NCI-H1092 treated with DMSO at 0.1 percent for 48 hours (cell line): ENCODE measurements at places on chromosomes 16 and 17.

- DNase-seq = no peak
Measured at GRCh38 chr16:86431540-86431939, 78.8 kb upstream of the FOXF1 start.

- DNase-seq = no peak
Measured at GRCh38 chr17:65479282-65479681, 82.2 kb downstream of the AXIN2 start.

- DNase-seq = no peak
Measured at GRCh38 chr17:82439194-82439828, 11.2 kb downstream of the CYBC1 start.

DNA sequence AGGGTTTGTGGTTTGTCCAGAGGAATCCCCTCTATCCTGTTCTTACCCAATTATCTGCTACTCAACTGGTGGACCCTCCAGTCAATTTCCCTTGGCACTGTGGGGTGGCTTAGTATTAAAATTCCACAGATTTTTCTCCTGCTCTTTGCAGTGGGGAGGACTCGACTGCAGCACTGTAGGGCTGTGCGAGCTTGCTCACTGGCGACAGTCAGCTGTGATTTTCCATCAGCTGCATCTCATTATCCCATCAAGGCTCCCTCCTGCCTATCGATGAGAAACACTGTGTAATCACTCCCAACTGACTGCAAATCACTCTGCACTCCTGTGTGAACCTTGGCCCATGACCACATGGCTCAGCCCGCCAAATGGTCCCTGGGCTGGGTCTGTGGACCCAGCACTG, 90.5 kb upstream of the MAF start:
- no peak for DNase-seq

DNA sequence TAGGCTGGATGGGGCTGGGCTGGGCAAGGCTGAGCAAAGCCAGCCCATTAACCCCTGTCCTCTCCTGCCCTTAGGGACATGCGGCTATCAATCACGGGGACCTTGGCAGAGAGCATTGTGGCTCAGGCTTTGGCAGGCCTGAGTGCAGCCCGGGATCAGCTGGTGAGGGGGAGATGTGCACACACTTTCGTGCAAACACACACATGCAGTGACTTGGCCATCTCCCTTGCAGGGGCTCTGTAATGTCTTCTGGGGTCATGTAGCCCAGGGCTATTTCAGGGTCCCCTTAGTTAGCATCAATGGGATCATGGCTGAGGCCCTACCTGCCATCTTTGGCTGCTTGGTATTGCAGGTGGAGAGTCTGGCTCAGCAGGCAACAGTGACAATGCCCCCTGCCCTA, 6.9 kb downstream of the CARMIL2 start:
- DNase-seq = no peak

DNA sequence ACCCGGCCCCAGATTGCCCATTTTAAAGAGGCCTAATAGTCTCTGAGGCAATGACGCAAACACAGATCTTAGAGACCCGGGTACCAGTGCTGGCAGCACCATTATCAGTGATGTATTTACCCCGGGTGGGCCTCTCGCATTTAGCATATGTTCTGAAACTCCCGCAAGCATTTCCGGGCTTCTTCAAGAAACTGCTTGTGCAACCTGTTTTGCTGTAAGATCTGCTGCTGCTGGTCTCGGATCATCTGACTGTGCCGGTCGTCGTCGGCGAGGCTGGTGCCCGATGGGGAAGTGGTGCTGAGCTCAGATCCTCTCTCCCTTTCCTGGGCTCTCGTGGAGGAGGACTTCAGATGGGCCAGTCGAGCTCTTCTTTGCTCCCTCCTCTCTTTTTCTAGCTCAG, 12.5 kb downstream of the CEP295NL start:
- no peak for DNase-seq

- no peak for DNase-seq
Measured at GRCh38 chr16:85334718-85335583, 222.7 kb upstream of the CIBAR2 start.

GRCh38 chr16:26856271-26856670, 210.5 kb upstream of the C16orf82 start:
- DNase-seq = no peak

DNA sequence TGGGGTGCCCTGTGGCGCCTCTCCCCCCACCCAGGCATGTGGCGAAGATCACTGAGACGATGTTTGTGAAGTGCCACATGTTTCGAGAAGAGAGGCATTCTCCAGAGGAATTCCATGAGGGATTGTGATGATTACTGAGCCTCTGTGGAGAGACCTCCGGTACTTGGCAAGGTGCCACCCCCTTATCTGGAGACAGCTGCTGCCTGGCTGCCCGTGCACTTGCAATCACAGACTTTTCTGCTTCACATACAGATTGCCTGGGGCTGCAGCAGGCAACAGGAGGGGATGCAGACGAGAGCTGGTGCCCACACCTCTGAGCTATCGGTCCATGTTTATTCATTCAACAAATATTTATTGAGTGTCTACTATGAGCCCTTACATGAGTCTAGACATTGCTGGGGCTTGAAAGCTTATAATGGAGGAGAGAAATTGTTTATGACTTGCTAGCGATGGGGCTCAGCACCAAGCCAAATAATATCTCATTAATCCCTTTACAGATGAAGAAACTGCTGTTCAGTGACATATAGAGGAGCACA, 317.2 kb upstream of the ZFHX3 start:
- peak; percentile 81 for DNase-seq

DNA sequence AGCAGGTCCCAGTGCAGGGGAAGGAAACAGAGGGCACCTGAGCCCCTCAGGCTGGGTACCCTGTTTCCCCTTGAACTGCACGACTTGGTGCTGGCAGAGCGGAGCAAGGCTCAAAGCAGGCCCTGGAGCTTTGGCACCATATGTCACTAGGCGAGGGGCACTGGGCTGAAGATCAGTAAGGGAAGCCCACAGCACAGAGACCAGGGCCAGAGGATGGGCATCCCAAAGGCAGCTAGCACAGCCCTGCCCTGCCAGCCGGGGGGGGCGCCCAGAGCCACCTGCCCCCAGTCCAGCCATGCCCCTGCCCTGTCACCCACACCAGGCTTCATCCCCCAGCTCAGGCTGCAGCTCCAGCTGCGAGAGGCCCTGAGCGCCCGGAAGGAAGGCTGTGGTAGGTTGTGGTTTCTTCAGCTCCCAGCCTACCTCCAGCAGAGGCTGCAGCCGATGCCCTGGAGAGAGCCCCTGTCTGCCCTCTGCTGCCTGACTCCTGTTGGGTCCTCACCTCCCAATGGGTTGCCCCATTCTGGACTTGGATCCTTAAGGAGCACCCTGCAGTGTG, 10.9 kb downstream of the NHERF1 start:
- no peak for DNase-seq

DNA sequence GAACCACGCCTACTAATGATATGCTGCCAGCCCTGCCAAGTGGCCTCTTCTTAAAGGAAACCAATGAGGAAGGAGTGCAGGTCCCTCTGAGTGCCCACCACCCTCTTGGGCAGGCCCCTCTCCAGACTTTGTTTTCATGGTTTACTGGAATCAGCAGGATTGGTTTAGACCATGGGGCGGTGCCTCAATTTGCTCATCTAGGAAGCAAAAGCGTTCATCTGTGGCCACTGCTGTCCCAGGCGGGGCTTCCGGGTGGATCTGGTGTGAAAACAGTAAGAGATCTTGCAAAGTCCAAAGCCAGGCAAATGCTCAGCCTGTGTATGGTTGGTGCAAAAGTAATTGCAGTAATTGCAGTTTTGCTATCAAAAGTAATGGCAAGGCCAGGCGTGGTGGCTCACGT, 71.3 kb downstream of the AMFR start:
- no peak for DNase-seq

GRCh38 chr17:73341350-73342049, 29.7 kb upstream of the CDC42EP4 start:
- peak; percentile 74 for DNase-seq

GRCh38 chr17:39235555-39236449, 10.1 kb upstream of the STAC2 start:
- peak; percentile 58 for DNase-seq

- no peak for DNase-seq
Measured at GRCh38 chr16:6836766-6837165, 495.9 kb upstream of the RBFOX1 start.

DNA sequence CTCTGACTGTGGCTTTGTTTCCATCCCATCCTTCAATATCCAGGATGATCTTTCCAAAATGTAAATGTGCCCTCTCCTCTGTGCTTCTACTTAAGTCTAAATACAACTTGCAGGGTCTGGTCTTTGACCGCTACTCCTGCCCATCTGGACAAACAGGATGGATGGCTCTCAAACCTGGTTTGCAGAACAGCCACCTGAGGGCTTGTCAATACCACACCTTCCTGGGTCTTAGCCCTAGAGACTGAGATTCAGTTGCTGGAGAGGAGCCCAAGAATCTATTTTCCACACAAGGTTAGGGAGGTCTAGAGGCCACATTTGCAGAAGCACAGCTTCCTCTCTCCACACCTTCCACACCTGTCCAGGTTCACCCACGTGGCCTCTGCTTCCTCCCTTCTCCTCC, 1.9 kb upstream of the GRB7 start:
- no peak for DNase-seq

GRCh38 chr17:64507413-64507782, 621 bp downstream of the CEP95 start:
- peak; percentile 77 for DNase-seq

DNA sequence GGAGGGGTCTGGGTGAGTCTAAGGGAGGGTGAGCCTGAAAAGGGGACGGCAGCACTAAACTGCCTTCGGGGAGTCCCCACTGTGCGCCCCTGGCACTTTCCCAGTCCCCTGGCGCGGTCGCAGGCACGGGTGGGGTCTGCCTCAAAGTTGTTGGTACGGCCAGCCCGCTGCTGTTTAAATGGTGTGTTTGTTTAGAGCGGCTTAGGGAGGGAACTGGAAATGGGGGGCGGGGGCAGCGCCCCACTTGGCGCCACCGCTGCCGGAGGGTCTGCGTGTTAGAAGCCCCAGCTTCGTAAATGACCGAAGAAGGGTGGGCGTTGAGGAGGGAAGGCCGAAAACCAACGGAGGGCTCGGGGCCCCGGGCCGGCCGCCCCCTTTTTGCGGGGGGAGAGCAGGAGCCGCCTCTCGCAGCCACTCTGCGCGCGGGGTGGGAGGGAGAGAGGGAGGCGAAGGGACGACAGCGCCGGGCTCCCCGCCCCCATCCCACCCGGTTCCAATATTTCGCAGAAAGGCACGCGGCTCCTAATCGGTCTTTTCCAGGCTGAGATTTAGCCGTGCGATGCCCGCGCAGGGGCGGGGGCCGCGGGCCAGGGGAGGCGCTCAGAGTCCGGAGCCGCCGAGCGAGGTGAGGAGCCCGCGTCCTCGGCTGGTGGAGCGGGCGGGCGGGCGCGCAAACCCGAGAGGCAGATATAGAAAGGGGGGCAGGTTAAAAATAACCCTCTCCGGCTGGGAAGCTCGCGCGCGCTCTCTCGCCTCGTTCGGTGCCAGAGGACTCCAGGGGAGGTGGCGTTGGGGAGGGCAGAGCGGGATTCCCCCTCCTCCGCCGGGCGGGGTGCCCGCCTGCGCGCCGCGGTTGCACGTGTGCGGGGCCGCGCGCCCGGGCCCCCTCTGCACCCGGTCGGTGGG, 54.9 kb downstream of the SREBF1 start:
- peak; percentile 68 for DNase-seq

- DNase-seq = no peak
Measured at GRCh38 chr17:33519692-33520091, 226.6 kb upstream of the ASIC2 start.

DNA sequence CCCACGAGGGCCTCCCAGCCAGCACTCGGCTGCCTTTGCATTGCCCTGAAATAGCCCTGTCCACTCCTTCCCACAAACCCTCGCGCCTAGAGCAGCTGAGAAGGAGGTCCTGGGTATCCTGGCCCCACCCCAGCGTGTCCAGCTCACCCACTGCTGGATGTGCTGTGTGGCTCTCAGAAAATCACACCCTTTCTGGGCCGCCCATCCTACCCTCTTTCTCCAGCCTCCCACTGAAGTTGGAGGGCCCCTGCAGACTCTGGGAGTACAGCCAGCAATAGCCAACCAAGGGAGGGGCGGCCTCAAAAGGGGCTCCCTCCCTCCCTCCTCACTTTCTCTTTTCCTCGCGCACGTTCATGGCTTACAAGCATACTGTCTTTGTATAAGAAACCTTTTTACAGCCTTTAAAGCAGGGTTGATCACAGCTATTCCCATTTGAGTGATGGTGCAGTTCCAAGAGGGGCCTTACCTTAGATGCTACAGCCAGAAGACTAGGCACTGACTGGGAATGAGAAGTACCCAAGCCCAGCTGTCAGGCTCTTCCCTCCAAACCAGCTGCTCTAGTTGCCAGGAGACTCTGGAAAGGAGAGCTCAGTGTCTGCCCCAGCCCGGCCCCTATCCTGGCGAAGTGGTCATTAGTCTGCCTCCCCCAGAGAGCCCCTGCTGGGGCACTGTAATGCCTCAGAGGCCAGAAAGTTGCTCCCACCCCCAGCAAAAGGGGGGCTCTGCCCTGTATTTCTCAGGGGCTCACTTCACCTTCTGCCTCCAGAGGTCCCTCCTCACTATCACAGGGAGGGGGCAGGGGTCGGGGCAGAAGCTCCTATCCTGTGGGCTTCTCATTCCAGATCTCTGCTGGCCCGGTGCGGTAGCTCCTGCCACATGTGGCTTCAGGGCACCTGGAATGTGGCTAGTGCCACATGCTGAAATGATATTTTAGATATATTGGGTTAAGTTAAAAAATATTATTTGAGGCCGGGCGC, 38.1 kb downstream of the DCAKD start:
- DNase-seq = peak; percentile 95

DNA sequence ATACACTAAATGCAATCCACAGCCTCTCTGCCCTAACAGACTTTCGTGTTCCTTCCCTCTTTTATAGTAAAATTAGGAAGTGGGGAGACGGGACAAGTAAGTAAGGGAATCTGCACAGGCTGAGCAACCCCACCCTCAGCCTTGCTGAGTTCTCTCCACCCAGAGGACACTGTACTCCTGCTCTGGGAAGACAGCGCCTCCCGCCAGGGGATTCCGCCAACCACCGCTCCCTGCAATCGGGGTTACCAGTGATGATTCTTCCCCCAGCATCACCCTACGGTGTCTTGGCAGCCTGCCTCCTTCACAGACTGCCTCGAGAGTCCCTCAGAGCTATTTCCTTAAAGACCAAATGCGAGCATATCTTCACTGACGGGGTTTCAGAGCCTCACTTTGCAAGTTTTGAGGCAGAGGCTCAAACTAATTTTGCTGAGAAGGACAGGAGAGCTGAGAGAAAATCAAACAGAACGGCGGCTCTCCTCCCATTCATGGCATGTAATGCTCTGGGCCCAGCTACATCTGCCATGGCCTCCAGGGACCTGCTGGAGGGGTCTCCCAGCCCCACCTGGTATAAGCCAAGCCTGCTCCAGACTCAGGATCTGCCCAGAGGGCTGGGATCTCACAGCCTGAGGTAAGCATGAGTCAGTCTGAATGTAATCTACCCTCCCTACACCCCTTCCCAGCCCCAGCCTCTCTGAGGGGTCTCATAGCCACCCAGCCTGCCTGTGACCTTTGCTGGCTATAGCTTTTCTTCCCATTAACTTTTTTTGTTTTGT, 22.7 kb upstream of the ASGR2 start:
- no peak for DNase-seq

DNA sequence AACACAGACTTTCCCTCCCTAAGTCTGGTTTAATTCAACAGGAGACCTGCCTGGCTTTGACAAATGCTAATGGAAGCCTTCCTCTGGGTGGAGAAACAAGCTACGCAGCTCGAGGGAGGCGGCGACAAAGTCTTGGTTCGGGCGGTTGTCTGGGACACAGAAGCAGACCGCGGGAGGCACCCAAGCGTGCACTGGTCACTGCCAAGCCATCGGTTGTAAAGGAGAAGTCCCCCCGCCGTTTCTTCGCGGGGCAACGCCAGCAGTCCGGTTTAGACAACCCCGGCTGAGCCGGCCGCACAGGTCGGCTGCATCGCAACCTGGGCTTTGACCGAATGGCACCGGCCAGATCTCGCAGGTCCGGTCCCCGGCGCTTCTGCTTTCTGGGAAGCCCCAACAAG, 586 bp downstream of the GLYR1 start:
- no peak for DNase-seq

- no peak for DNase-seq
Measured at GRCh38 chr16:80932708-80933095, 74.0 kb downstream of the CMC2 start.
